NCI-H748 treated with DMSO at 0.1 percent for 48 hours (cell line): ENCODE measurements at places on chromosomes 4 and X.

GRCh38 chrX:43958529-43958928 lies 14.7 kb downstream of the NDP start:
- DNase-seq: peak; percentile 81

GRCh38 chr4:19329077-19329476 lies 922.6 kb upstream of the SLIT2 start:
- no peak for DNase-seq

DNA sequence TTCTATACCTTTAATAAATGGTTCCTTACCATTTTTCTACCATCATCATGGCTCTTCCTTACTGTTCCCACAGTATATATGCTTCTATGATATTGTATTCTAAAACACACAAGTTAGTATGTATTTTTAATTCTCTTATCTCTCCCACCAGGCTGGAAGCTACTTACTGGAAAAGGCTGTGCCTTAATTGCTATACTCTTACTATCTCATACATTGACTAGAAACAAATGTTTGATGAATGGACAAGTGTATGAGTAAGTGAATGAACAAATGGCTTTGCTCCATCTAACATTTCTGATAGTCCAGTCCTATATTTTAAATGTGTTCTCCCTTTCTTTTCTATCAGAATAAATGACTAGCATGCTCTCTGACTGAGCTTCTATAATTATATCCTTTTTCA lies 320.8 kb upstream of the RASGEF1B start:
- DNase-seq: no peak

DNA sequence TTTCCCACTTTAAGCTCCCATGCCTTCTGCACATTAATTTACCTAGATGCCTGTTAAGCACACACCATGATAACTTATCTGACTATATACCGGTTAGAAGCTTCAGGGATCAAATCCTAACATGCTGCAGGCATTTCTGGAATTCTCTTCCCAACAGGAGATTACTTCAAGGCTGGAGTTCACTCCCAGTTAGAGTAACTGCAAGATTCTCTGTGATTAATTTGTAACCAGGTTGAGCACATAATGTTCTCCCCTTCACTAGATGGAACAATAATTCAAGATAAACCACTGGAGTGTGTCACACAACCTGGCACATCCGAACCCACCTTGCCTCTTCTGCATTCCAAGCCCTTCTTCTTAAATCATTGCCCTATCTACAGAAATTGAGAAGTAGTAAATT lies 11.8 kb upstream of the UGT2A3 start:
- DNase-seq: no peak

DNA sequence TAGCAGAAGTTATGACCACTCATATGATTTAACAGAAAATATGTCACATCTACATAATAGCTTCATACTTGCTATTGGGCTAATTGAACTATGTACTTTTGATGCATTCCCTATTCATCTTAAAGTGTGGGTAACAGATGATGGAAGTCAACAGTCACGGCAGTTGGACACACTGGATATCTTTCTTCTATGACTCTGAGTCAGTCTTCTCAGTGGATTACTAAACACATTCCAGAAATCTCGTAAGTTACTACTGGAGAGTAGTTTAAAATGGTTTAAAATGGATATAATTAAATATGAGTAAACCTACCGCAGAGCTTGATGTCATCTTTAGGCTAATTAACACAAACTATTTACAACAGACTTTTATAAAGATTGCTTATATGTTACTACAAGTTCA lies 30.1 kb upstream of the CFAP299 start:
- no peak for DNase-seq

GRCh38 chr4:26003056-26003455 lies 89.0 kb downstream of the SMIM20 start:
- no peak for DNase-seq

DNA sequence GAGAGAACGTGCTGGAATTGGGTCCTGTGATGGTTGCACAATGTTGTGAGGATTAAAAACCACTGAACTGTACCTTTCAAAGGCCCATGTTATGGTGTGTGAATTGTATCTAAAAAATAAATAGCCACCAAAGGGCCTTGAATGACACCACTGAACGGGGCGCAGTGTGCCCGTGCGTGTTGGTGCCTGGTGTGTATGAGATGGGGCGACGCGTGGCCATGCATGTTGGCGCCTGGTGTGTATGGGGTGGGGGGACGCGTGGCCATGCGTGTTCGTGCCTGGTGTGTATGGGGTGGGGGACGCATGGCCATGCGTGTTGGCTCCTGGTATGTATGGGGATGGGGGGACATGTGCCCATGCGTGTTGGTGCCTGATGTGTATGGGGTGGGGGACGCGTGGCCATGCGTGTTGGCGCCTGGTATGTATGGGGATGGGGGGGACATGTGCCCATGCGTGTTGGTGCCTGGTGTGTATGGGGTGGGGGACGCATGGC lies 66.6 kb upstream of the HELT start:
- no peak for DNase-seq

DNA sequence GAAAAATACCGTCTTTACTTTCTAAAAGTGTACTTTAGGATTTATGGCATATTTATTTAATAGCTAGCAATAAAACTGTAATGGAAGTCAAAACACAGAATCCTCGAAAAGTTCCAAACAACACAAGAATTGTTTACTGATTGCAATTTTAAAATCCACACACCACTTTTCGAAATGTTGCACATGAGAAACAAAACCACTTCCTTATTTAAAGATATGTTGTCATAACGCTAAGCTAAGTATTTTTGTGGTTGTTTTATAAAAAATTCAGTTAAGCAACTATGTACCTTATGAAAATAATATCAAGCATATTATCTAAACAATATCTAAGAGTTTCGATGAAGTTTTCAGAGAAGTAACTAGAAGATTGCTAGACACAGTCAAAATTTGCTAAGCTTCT lies 344 bp downstream of the TMPRSS11D start:
- DNase-seq: no peak

DNA sequence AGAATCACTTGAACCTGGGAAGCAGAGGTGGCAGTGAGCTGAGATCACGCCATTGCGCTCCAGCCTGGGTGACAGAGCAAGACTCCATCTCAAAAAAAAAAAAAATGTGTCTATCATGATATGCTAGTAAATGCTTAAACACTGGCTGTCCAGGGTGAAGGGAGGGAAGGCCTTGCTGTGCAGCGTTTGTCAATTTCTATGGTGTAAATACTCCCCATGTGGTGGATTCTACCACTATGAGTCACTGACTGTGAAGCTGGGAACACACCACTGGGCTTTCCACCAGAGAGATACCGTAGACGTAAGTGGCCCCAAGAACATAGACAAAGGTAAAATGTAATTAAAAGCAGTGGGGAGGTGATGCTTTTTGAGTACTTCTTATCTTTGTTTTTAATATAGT lies 51.3 kb upstream of the LEF1 start:
- DNase-seq: no peak

GRCh38 chr4:1196421-1197183 lies 24.2 kb upstream of the SPON2 start:
- DNase-seq: no peak

GRCh38 chr4:24913119-24913485 lies 260 bp upstream of the CCDC149 start:
- DNase-seq: no peak

- DNase-seq: peak; percentile 19
These were observed at the start of gene VEGFC for GRCh38 chr4:176792326-176793059. VEGFC (minus strand) TSS chr4:176792922; CDS start chr4:176792311, 611 bp downstream.

- no peak for DNase-seq
These were observed 2757.5 kb downstream of the PCDH7 start for GRCh38 chr4:33477715-33478114.

DNA sequence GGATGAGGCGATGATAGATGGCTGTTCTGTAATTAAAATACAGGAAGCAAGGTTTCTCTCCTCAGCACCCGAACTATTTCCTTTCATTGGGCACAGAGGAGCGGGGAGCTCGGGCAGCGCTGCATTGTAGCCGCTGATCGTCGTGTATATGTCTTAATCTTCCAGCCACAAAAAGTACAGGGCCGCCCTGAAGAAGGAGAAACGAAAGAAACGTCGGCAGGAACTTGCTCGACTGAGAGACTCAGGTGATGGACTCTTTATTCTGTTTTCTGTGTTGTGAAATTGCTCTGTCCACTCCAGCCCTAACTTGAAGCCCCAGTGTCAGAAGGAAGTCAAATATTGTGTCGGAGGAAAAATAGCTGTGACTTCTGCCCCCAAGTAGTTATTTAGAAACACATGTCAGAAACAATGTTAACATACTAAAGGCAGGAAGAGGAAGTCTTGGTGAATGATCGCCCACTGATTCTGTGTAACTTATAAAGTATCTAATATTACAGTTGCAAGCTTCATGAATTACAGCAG lies 546 bp downstream of the ZRSR2 start:
- no peak for DNase-seq

DNA sequence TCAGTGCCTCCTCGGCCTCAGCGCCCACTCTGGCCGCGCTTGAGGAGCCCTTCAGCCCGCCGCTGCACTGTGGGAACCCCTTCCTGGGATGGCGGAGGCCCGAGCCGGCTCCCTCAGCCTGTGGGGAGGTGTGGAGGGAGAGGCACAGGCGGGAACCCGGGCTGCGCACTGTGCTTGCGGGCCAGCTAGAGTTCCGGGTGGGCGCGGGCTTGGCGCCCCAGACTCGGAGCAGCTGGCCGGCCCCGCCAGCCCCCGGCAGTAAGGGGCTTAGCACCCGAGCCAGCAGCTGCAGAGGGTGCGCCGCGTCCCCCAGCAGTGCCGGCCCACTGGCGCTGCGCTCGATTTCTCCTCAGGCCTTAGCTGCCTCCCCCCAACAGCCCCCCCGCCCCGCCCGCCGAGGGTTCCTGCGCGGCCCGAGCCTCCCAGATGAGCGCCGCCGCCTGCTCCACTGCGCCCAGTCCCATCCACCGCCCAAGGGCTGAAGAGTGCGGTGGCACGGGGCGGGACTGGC lies 1137.0 kb downstream of the PCDH18 start:
- DNase-seq: no peak

- no peak for DNase-seq
These were observed 687 bp upstream of the ZNF275 start for GRCh38 chrX:153333266-153333665.
